Forelimb muscle (tissue), 1 donor: ENCODE measurements at places on chromosomes 6 and 20. TPM values are rescaled to one million over a fixed set of nuclear protein-coding genes. Genes with fewer than 3 reads are reported as not detected.
A peak's percentile ranks its signal among the peaks of the same experiment; 100 is the strongest.

The SLC22A1 gene
- 0.85 TPM for polyA plus RNA-seq

DNA sequence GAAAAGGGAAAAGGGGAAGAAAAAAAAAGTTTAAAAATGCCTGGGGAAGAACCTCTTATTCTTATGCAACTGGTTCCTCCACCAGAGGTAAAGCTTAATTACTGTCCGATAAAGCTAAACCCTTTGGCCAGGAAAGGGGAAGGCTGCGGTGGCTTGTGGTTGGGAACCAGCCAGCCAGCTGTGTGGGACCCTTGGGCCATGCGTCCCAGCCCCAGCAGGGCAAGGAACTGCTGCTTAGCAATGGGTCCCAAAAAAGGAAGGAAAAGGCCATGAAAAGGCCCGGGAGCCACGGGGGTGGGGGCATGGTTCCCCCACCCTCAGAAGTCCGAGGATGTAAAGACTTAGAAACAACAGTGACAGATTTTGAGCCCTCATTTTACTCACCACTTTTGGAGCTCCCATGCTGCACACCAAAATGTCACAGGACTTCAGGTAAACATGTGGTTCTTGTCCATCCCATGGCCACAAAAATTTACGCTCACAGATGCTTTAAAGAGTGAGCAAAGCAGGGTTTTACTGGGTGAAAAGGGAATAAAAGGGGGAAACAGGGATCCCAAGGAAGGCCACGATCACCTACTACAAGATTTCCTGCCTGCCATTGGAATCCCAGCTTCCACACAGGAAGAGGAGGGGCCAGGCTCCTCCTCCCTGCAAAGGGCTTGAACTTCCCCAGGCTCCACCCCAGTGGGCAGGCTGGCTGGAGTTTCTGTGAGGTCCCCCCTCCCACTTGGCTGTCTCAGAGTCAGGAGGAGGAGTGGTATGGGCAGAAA is 1234.7 kb upstream of the GJE1 start:
- DNase-seq: no peak

DNA sequence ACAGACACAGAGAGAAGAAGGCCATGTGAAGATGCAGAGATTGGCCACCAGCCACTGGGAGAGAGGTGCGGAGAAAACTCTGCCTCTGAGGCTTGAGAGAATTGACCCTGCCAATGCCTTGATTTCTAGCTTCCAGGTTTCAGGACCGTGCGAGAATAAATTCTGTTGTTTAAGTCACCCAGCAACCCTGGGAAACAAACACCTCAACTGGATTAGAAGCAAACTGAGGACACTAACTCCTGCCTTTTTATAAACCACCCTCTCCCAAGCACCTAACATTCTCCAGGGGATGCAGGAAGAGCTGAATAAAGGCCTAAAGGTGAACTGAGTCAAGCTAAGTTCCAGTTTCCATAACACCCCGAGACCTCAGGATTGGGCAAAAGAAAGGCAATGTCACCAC is 136.1 kb downstream of the ANKRD60 start:
- DNase-seq: no peak

- no peak for DNase-seq
Measured at GRCh38 chr6:161890133-161890831, 616.4 kb upstream of the AGPAT4 start.

The TRIM31 gene
- polyA plus RNA-seq: not detected

DNA sequence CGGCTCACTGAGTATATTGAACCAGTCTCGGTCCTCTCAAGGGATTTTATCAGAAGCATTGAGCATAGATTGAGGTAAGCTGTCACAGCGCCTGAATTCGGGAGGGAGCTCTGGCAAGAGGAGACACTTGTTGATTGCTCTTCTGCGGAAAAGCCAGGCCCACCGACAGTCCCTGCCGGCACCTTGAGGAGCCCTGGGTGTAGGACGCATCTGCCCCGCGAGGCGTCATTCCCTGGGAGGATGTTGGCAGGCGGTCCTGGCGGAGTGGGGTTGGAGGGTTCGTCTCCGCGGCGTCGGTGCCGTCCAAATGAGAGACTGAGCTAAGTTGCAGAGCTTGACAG is 843 bp downstream of the FBXO9 start:
- DNase-seq: no peak

The PACRG gene
- polyA plus RNA-seq: 2.1 TPM

DNA sequence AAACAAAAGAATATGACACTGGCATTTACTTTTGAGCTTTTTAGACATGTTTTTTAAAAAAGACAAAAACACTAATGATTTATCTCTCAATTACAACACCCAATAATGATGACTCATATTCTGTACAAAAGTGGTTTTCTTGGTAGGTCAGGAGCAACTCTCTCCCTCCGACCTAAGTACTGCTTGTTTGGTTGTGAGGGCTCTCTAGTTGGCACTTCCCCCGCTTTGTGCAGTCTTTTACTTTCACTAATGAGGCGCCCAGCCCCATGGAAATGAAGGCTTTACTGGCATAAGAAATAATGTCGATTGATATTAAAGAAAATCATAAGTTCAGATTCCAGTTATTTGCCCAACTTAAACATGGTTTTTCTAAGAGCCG is 1.3 kb downstream of the KPNA5 start:
- DNase-seq: no peak

DNA sequence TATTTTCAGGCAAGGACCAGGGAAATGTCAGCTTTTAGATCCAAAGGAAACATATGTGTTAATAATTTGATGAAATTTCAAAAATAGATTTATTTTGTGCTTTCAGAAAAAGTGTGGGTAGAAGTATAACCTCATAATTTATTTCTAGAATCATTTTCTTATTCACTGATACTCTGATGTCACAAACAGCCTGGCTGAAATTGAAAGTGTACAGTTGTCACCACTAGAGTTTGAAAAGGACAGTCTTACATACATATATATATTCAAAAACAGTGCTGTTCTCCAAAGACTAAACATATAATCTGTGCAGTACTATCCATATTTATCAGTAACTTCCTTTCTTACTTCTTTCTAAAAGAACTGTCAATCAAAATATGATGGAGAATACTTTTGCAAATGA is 254.4 kb upstream of the KCNQ5 start:
- DNase-seq: no peak

DNA sequence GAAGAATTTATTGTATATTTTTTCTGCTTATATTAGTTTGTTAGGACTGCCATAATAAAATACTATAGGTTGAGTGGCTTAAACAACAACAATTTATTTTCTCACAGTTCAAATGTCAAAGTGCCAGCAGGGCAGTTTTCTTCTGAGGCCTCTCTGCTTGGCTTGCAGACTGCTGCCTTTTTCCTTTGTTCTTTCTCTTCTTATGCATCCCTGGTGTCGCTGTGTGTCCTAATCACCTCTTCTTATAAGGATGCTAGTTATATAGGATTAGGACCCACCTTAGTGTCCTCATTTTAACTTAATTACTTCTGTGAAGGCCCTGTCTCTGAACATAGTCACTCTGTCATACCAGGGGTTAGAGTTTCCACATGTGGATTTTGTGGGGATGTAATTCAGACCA is 354.4 kb downstream of the NKAIN2 start:
- DNase-seq: no peak

The BANF2 gene
- not detected for polyA plus RNA-seq

The HDGFL1 gene
- polyA plus RNA-seq: not detected

The C6orf132 gene
- 0.29 TPM for polyA plus RNA-seq

GRCh38 chr6:31476515-31477139 is 21.3 kb upstream of the MICB start:
- no peak for DNase-seq

The MDC1 gene
- polyA plus RNA-seq: 20.2 TPM

The SLC17A4 gene
- not detected for polyA plus RNA-seq

The RPS6KA2 gene
- 22.5 TPM for polyA plus RNA-seq

The SMPDL3A gene
- polyA plus RNA-seq: 12.8 TPM

DNA sequence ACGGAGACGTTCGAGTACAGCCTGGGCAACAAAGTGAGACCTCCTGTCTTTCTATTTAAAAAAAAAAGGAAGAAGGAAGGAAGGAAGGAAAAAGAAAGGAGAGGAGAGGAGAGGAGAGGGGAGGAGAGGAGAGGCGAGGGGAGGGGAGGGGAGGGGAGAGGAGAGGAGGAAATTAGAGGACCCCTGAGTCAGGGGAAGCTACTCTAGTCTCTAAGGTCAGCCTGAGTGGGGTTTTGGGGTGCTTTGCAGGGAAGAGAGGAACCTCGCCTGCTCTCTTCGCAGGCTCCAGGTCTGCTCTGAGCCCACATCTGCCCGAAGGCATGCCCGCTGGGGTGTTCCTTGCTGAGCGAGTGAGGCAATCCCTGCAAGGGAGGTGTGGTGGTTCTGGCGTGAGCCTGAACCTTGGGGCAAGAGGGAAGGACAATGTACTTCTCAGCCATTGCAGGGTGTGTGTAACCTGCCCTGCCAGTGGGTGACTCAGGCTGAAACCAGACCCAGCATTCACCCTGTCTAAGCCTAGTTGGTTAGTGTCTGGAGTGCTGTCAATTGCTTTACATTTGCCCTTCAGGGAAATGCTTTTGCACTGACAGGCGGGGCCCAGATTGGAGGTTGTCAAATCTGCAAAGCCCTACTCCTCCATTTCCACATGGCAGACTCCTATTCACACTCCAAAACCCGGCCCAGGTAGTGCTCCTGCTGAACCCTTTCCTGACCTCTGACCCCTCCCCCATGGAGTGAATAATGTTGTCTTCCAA is 15.3 kb upstream of the MMP9 start:
- DNase-seq: no peak

- peak; percentile 62 for DNase-seq
Measured at GRCh38 chr6:5205877-5206850, 54.6 kb downstream of the LYRM4 start.

The NFATC2 gene
- polyA plus RNA-seq: 4.0 TPM

DNA sequence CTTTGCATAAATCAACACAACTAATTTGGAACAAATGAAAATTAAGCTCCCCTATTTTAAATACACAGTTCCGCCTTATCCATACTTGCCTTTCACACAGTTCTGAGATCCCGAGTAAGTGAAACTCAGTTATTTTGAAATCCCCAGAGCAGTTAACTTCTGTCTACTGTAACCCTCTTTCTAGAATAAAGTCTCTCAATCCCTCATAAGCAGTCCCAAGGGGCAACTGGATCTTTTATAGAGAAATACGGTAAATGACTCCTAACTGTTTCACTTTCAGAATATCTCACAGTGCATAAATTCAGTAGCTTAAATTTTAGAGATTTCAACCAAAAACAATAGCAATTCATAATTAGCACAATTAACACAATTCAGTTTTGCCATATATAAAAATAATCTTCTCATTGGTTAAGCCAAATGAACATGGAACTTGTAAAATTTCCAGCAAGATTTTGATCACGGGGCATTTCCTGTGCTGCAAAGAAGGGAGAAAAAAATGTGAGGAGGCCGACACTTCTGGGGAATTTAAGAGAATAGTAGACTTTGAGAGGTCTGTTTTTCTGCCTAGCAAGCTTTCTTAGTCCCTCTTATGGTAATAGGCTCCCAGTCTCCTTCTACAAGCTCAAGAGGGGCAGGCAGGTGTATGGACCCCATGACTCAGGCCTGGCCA is 78.3 kb downstream of the KIF6 start:
- no peak for DNase-seq

GRCh38 chr6:29999416-29999815 is 57.1 kb downstream of the HLA-A start:
- no peak for DNase-seq

The TP53TG5 gene
- polyA plus RNA-seq: 0.68 TPM

DNA sequence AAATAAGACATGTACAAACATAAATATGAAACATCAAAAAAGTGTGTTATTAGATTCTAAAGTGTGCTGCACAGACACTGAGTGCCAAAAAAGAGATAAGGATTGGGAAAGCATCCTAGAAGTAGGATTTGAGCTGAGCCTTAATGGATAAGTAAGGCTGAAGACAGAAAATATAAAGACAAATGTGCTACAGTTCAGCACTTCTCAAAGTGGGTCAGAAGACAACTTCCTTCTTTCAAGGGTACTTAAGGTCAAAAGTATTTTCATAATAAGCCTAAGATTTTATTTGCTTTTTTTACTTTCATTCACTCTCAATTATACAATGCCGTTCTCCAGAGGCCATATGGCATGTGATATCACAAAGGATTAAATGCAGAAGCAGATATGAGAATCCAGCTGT is 16.8 kb downstream of the USP45 start:
- DNase-seq: no peak

The LCA5 gene
- 3.8 TPM for polyA plus RNA-seq

GRCh38 chr20:48187851-48188250 is 402.6 kb upstream of the SULF2 start:
- DNase-seq: no peak
